ENCODE measurements at places on chromosomes 3 and 15. TPM values are rescaled to one million over a fixed set of nuclear protein-coding genes. Genes with fewer than 3 reads are reported as not detected.
A peak's percentile ranks its signal among the peaks of the same experiment; 100 is the strongest.

The EFCAB12 gene
- total RNA-seq, result 0.92 TPM

- H3K36me3 ChIP-seq, result peaks cover 11% of the 10 kb centered on the region
- DNase-seq, result no peak
- H3K27me3 ChIP-seq, result no peaks in the 10 kb centered on the region
- no peak overlapping the region for H3K27ac ChIP-seq
- no peak overlapping the region for H3K4me3 ChIP-seq
These were observed 128.0 kb downstream of the DNAJB8 start for GRCh38 chr3:128338536-128339330.

DNA sequence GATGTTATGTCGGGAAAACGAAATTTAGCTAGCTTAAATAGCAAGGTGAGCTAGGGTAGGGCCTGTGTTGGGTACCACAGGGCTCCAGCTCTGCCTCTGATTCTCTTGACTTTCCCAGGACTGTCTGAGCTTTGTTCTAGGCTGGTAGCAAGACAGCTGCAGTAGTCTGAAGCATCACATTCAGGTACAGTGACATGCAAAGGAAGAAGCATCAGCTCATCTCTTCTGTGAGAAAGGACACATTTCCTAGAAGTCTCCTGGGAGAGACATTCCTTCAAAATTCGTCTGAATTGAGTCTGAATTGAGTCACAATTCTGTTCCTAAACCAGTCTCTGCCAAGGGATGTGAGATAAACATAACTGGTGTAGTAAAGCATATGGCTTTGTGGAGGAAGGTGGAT lies 8.5 kb upstream of the UBXN7 start:
- no peaks in the 10 kb centered on the region for H3K36me3 ChIP-seq
- no peak overlapping the region for H3K27ac ChIP-seq
- no peaks in the 10 kb centered on the region for H3K4me1 ChIP-seq
- no peak overlapping the region for H3K4me3 ChIP-seq
- H3K27me3 ChIP-seq, result no peaks in the 10 kb centered on the region

The TGM5 gene
- not detected for total RNA-seq

- H3K4me3 ChIP-seq, result no peak overlapping the region
- peaks cover 29% of the 10 kb centered on the region for H3K4me1 ChIP-seq
- H3K27me3 ChIP-seq, result no peaks in the 10 kb centered on the region
- DNase-seq, result no peak
- no peak overlapping the region for H3K27ac ChIP-seq
These were observed 59.3 kb upstream of the RAD18 start for GRCh38 chr3:9022305-9023225.

The LRRK1 gene
- total RNA-seq, result 8.5 TPM

- no peaks in the 10 kb centered on the region for H3K36me3 ChIP-seq
- H3K27ac ChIP-seq, result no peak overlapping the region
- H3K4me3 ChIP-seq, result no peak overlapping the region
- no peaks in the 10 kb centered on the region for H3K27me3 ChIP-seq
- no peaks in the 10 kb centered on the region for H3K4me1 ChIP-seq
- DNase-seq, result no peak
These were observed 92.6 kb downstream of the ERC2 start for GRCh38 chr3:56375654-56376053.

GRCh38 chr3:4830586-4830914 lies 148.7 kb upstream of the BHLHE40 start:
- H3K36me3 ChIP-seq, result no peaks in the 10 kb centered on the region
- no peak overlapping the region for H3K4me3 ChIP-seq
- H3K27me3 ChIP-seq, result no peaks in the 10 kb centered on the region
- peak overlapping the region; percentile 5 for H3K27ac ChIP-seq
- no peak for DNase-seq
- H3K4me1 ChIP-seq, result peaks cover 48% of the 10 kb centered on the region

The KLHL6 gene
- 3.5 TPM for total RNA-seq

- no peak overlapping the region for H3K4me3 ChIP-seq
- no peak overlapping the region for H3K27ac ChIP-seq
- DNase-seq, result no peak
- H3K36me3 ChIP-seq, result no peaks in the 10 kb centered on the region
- no peaks in the 10 kb centered on the region for H3K27me3 ChIP-seq
- peaks cover 13% of the 10 kb centered on the region for H3K4me1 ChIP-seq
These were observed 33.8 kb upstream of the GYG1 start for GRCh38 chr3:148957586-148957985.

The PLSCR2 gene
- not detected for total RNA-seq

The ACVR2B gene
- total RNA-seq, result 5.4 TPM

GRCh38 chr15:58357529-58358476 lies 74.0 kb upstream of the LIPC start:
- H3K4me1 ChIP-seq, result no peaks in the 10 kb centered on the region
- DNase-seq, result peak; percentile 32
- no peak overlapping the region for H3K27ac ChIP-seq
- H3K36me3 ChIP-seq, result no peaks in the 10 kb centered on the region
- no peak overlapping the region for H3K4me3 ChIP-seq

The CPNE4 gene
- 8.9 TPM for total RNA-seq

- no peaks in the 10 kb centered on the region for H3K27me3 ChIP-seq
- DNase-seq, result no peak
- H3K36me3 ChIP-seq, result peaks cover 23% of the 10 kb centered on the region
- H3K27ac ChIP-seq, result no peak overlapping the region
These were observed 85.8 kb downstream of the ATP11B start for GRCh38 chr3:182879031-182879611.

The CCDC80 gene
- total RNA-seq, result 81.4 TPM

GRCh38 chr3:171285287-171285686 lies 174.9 kb downstream of the TNIK start:
- no peak for DNase-seq
- H3K4me3 ChIP-seq, result no peak overlapping the region
- no peaks in the 10 kb centered on the region for H3K36me3 ChIP-seq
- H3K27me3 ChIP-seq, result no peaks in the 10 kb centered on the region
- H3K4me1 ChIP-seq, result no peaks in the 10 kb centered on the region

The GATA2 gene
- total RNA-seq, result 2.6 TPM

The CFAP91 gene
- total RNA-seq, result 46.1 TPM

The EAF2 gene
- not detected for total RNA-seq

GRCh38 chr3:141308588-141309218 lies 59.6 kb upstream of the ZBTB38 start:
- H3K4me3 ChIP-seq, result no peak overlapping the region
- no peaks in the 10 kb centered on the region for H3K36me3 ChIP-seq
- H3K27me3 ChIP-seq, result no peaks in the 10 kb centered on the region
- H3K4me1 ChIP-seq, result peaks cover 11% of the 10 kb centered on the region
- no peak overlapping the region for H3K27ac ChIP-seq

DNA sequence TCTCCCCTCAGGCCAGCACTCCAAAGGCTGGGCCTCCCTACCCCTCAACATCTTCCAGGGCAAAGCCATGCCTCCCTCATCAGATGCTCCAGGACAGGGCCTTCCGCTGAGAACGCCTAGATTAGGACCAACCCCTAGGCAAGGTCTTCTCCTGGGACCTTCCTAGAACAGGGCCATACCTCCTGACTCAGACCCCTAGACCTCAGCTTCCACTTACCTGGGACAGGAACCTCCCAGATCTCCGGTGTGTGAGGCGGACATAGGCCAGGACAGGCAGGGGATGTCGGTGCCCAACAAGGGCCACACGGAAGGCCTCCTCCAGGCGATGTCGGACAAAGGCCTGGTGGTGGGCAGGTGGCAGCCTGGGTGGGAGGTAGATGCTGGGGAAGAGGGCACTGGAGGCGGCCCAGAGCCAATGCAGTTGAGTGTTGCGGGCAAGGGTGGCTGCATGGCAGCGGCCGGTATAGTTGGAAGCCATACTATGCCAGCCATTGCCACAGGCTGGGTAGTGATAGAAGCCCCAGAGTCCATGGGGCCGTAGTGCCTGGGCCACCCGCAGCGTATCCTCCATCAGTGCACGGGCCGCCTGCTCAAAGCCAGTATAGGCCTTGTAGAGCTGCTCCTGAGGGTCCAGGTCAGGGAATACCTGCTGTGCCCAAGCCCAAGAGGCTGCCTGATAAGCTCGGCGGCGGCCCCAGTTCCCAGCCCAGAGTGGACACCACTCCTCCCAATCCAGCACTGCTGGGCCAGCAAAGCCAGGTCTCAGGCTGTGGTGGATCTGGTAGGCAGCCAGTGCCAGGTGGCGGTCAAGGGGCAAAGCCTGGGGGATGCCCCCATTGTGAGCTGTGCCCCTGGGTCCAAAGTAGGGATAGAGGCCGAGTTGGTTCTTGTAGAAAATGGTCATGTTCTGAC lies 2.5 kb upstream of the IFRD2 start:
- H3K27me3 ChIP-seq, result no peaks in the 10 kb centered on the region
- DNase-seq, result no peak
- H3K4me1 ChIP-seq, result peaks cover 59% of the 10 kb centered on the region
- no peak overlapping the region for H3K27ac ChIP-seq

DNA sequence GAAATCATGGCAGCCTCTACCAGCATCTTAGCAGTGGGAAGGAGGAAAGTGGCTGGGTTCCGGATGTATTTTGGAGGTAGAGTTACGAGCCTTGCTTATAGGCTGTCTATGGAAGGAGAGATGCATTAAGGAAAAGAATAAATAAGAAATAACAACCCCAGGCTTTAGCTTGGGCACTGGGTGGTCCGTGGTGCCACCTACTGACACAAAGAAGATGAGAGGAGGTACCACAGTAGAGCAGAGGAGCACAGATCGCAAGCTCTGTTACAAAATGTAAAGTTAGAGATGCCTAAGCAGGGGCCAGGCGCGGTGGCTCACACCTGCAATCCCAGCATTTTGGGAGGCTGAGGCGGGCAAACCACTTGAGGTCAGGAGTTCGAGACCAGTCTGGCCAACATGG lies 74.8 kb downstream of the TMEM39A start:
- H3K27me3 ChIP-seq, result no peaks in the 10 kb centered on the region
- no peak overlapping the region for H3K27ac ChIP-seq
- no peak overlapping the region for H3K4me3 ChIP-seq
- no peaks in the 10 kb centered on the region for H3K4me1 ChIP-seq

DNA sequence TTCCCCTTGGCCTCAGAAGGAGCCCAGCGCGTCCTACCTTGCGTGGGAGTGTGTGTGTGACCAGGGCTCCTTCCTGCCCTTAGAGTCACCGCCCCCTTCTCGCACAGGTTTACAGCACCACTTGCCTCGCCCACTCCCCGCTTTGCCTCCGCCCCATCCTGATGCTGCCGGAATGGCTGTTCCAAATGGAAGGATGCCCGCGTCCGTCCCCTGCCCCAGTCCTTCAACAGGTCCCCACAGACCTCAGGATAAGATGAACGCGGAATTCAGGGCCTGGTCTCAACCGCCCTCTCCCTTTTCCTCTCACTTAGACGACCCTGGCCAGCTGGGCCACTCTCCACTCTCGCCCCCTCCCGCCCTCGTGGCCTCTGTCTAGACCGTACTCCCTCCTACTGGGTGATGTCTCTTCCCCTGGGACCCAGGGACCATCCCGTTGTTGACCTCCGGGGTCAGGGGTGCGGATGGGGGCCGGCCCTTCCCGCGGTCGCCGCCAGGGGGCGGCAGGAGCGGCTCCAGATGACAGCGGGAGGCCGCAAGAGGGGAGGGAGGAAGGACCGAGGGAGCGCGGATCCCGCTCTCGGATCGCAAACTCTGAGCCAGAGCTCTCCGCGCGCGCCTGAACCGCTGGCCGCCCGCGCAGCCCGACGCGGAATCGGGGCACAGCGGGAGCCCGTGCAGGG lies at the start of gene THSD4:
Gene THSD4, plus strand, starts transcription at position 585 of the 680 bp plus-strand sequence.
- peak within 1 kb of the TSS; percentile 65 for H3K4me3 ChIP-seq
- no peaks in the 10 kb centered on the region for H3K36me3 ChIP-seq
- no peaks in the 10 kb centered on the region for H3K4me1 ChIP-seq

GRCh38 chr3:98972155-98972554 lies 70.7 kb upstream of the DCBLD2 start:
- no peak for DNase-seq
- H3K4me1 ChIP-seq, result no peaks in the 10 kb centered on the region
- H3K27ac ChIP-seq, result no peak overlapping the region

GRCh38 chr3:33433843-33434242 lies 6.4 kb downstream of the UBP1 start:
- no peak overlapping the region for H3K4me3 ChIP-seq
- H3K27ac ChIP-seq, result no peak overlapping the region
- no peaks in the 10 kb centered on the region for H3K36me3 ChIP-seq
- no peaks in the 10 kb centered on the region for H3K27me3 ChIP-seq
- peaks cover 100% of the 10 kb centered on the region for H3K4me1 ChIP-seq
- DNase-seq, result no peak

DNA sequence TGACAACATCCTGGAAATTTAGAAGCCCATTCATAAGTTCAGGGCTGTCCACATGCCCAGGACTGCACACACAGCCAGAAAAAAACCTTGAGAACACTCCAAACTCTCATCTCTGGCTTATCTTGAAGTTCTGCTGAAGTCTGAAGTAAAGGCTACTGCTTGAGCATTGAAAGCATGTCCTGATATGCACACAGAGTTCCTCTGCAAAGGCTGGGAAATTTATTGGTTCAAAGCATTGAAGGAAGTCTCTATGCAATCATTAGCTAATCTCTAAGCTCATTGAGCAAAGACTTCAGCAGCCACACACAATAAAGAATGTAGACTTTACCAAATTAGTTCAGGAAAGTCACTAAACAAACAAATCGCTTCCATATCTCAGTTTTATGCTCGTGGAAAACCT lies 162.0 kb upstream of the STT3B start:
- no peak for DNase-seq
- H3K4me1 ChIP-seq, result peaks cover 10% of the 10 kb centered on the region
- H3K36me3 ChIP-seq, result no peaks in the 10 kb centered on the region
- no peak overlapping the region for H3K4me3 ChIP-seq

The FAM107A gene
- total RNA-seq, result 16.2 TPM

DNA sequence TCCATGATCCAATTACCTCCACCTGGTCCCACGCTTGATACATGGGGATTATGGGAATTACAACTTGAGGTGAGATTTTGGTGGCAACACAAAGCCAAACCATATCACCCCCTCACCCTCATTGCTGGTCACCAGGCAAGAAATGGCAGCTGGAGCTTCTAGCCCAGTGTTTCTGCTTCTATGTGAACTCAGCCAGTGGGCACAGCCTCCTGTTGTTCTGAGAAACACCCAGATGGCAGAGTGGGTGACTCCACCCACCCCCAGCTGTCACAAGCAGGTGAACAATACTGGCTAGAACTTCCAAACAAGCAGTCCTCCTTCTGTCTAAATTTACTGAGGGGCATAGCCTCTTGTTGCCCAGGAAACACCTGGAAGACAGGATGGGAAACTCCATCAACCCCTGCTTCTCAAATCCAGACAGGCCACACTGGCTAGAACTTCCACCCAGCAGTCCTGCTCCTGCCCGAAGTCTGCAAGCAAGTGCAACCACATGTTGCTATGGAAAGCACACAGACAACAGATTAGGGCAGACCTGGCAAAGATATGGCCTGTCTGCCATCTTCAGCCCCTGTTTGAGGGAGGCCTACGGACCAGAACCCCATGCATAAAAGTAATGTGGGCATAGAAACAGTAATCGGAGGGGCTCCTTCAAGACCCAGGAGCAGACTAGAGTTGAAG lies 114.1 kb downstream of the DTWD1 start:
- H3K27ac ChIP-seq, result no peak overlapping the region
- H3K27me3 ChIP-seq, result no peaks in the 10 kb centered on the region
- H3K36me3 ChIP-seq, result no peaks in the 10 kb centered on the region
- no peak for DNase-seq

- no peaks in the 10 kb centered on the region for H3K36me3 ChIP-seq
- no peak overlapping the region for H3K27ac ChIP-seq
- DNase-seq, result no peak
These were observed 40.5 kb downstream of the IMPG2 start for GRCh38 chr3:101279765-101280385.

The COMMD2 gene
- total RNA-seq, result 4.1 TPM

Data from stomach (tissue), 19 donors.